Common myeloid progenitor, CD34-positive (primary cell): ENCODE measurements at places on chromosomes 4 and X.
A peak's percentile ranks its signal among the peaks of the same experiment; 100 is the strongest.

DNA sequence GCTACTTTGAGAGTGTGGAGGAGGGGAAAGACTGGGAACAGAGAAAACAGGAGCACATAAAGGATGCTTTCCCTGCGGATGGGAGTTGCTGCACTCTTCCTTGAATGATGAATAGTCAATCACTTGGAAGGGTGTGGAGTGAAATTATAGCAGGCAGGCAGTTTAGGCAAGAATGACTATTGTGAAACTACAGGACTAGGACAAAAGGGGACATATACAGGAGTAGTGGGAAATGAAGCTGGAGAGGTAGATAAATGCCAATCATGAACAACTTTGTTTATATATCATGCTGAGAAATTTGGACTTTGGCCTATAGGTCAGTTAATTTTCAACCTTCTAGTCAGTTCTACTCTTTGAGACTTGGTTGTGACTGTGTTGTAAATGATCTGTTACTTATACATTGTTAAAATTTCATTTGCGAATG, 76.9 kb downstream of the PAQR3 start:
- DNase-seq, result no peak

DNA sequence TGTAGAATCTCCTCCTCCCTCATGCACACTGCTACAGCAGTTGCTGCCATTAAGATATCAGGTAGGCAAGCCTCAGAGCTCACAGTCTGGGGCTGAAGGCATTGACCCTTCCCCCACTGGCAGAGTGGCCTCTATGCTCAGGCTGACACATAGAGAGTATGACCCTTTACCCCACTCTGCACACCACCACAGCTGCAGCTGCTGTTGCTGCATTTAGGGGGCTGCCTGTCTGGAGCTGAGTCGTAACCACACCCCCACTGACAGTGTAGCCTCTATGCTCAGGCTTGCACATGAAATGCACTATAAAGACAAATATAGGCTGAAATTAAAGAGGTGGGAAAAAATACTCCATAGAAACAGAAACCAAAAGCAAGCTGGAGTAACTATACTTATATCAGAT, 289.3 kb upstream of the PABPC4L start:
- no peak for DNase-seq

GRCh38 chr4:8855818-8856245, 15.8 kb downstream of the HMX1 start:
- DNase-seq, result no peak

GRCh38 chr4:23736466-23736865, 153.4 kb downstream of the PPARGC1A start:
- DNase-seq, result no peak

DNA sequence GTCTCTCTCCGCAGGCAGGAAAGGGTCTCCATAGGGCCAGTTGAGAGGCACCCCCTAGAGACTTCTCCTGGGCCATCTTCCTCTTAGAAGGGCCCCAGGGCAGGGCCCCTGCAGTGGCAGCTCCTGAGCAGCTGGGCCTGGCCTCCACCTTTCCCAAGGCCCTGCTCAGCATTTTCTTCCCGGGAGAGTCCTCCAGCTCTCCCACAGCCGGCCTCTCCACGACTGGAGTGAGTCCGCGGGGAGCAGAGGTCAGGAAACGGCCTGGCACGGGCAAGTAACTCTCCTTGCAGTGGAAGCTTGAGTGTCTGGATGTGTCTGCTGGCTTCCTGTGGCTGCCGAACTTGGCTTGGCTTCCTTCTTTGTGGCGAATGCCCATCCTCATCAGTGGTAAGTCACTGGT, 1.6 kb upstream of the LOC101059915 start:
- no peak for DNase-seq

DNA sequence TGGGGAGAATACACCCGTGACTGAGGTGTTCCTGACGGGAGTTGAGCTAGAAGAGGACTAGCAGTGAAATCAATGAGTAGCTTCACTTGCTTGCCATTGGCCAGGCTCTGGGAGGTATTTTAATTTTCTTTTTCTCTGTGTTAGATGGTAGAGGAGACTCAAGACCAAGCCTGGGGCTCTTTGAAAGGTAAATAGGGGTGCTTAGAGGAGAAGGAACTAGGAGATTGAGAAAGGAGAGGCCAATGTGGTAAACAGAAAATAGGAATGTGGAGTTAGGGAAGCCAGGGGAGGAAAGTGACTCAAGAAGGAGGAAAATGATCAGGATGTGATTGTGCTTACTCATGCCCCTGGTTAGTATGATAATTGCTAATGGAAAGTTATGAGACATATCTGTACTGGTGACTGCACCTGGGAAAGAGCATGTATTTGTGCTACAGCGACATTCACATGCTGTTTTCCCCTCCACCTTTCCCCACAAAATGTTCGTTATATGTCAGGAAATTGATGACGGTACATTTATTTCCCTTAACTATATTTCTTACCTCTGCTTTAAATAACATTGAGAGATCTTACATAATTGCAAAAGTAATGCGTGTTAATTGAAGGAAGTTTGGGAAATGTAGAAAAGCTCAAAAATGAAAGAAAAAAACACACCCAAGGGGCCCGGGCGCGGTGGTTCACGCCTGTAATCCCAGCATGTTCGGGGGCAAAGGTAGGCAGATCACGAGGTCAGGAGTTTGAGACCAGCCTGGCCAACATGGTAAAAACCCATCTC, 16.9 kb upstream of the LRBA start:
- DNase-seq, result peak; percentile 94

- no peak for DNase-seq
Measured at GRCh38 chrX:135411893-135412292, 9.9 kb upstream of the SMIM10L2A start.

DNA sequence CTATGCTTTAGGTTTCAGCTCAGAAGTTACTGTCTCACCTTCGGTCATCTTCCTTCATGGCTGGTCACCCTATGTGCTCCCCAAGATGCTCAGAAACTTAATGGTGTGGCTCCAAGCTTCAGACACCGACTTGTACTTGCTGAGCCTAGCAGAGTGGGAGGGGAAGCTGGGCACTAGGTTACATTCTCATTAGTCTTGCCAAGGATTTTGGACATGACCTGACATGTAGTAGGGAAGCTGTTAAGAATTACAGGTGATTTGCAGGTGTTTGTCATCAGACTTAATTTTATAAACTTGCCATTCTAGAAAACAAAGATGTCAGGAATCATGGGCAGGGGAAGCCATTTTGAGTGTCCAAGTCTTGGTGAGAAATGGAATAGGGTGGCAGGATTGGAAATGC, 72.4 kb downstream of the CCNG2 start:
- DNase-seq, result no peak

GRCh38 chr4:87461281-87461700, 38.9 kb downstream of the NUDT9 start:
- DNase-seq, result no peak
